Right forelimb (tissue), 1 donor: ENCODE measurements at places on chromosomes 3 and 15.

GRCh38 chr3:131151-131888, 65.2 kb upstream of the CHL1 start:
- no peak for DNase-seq

DNA sequence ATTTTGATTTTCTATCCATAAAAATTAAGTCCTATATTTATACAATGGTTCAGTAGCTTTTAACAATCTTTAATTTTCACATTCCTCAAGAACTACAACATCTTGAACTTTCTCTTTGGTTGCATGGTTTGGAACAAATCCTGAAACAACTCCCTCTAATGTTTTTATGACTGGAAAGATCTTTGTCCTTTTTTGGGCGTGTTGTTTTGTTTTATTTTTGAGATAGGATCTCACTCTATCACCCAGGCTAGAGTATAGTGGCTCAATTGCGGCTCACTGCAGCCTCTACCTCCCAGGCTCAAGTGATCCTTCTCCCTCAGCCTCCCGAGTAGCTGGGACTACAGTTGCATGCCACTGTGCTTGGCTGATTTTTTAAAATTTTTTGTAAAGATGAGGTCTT, 4.0 kb downstream of the STX19 start:
- DNase-seq, result no peak

DNA sequence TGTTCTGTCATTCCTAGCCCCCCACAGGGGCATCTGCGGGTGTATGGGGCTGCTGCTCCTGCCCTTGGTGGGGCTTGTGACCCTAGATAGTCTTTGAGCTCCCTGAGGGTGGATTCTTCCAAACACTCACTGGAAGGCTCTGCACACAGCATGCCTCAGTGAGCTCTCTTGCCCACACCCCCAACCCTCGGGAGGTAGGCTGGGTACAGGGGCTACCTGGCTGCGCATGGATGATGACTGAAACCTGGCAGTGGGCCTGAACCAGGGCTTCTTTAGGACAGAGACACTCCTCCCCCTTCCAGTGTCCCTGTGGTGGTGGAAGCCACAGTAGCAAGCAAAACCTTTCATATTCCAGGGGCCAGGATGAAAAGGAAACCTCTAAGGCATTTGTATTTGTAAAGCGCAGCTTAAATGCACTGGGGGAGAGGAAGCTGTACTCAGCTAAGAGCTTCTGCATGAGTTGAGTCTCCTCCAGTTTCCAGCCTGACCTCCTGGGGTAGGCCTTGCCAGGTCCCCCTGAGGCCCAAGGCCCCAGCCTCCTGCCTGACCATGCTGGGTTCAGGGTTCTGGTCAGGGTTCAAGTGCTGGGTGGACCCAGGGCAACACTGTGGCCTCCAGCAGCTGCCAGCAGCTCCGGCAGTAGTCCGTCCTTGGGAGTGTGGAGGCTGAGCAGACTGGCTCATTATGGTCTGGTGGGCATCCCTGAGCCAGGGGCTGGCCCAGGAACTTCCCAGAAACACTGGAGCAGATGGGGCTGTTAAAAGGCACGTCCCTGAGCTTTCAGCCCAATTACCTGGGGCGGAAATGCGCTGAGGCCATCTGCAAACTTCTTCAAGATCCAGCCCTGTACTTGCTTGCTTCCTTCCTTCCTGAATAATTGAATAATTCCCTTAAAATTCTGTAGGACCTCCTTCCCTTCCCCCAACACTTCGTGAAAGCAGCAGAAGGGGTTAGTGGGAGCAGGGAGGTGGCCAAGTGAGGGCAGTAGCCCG, 89.7 kb downstream of the HMG20A start:
- no peak for DNase-seq

DNA sequence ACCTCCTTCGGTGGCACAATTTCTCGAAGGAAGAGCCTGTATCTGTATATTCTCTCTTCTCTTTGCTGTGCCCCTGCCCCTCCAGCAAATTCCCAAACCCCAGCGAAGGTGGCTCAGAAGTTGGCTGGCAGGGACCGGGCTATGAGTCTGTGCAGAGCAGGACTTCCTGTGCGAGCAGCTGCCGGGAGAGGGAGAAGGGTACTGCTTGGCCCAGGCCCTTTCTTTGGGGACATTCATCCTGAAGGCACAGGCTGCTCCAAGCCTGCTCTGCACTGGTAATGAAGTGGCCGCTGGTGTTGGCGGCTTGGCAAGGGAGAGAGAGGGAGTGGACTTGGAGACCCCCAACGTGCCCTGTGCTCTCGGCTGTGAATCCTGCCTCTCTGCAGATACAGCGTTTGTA, 1.5 kb downstream of the SLC6A11 start:
- no peak for DNase-seq

DNA sequence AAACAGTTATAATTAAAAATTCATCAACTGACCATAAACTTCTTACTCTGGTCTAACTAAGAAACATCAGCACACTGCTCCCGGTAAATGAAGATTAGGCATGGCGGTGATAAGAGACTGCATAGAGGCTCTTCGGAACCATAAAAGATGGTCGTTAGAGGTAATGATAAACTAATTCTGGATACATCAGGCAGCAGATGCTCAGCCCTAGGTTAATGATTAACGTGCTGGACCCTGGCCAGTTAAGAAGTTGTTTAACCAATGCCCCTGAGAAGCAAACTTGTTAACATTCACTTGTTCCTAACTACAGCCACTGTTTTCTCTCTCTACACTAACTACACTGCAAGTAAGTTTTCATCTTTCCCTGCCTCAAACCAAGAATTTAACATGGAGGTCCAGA, 111.5 kb downstream of the PDZRN3 start:
- no peak for DNase-seq

- no peak for DNase-seq
Observed at GRCh38 chr3:79233431-79234060, 534.3 kb downstream of the ROBO1 start.

GRCh38 chr3:150699068-150699639, 4.6 kb downstream of the ERICH6 start:
- no peak for DNase-seq

GRCh38 chr15:66149871-66150270, 103.7 kb downstream of the MEGF11 start:
- DNase-seq, result no peak

DNA sequence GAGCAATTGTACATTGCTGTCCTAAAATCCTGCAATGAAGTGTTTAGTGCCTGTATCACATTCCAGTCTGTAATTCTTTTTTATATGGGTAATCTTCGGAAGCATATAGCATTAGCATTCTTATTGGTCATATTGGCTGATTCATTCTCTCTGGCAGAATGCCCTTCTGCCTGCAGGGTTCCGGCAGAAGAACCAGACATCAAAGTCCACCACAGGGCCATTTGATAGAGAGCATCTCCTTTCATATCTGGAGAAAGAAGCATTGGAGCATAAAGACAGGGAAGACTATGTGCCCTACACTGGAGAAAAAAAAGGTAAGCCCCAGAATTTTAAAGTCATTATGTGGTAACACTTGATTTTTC, 39.6 kb downstream of the TMOD3 start:
- no peak for DNase-seq

GRCh38 chr15:75204340-75205063, 2.8 kb downstream of the C15orf39 start:
- DNase-seq, result peak; percentile 89

GRCh38 chr3:147900851-147901250, 491.7 kb downstream of the ZIC1 start:
- DNase-seq, result no peak

- no peak for DNase-seq
Observed at GRCh38 chr15:63349156-63349555, 32.5 kb downstream of the CA12 start.

GRCh38 chr3:15812183-15812582, 14.4 kb upstream of the ANKRD28 start:
- DNase-seq, result no peak

GRCh38 chr3:14410503-14411165, 8.2 kb downstream of the SLC6A6 start:
- no peak for DNase-seq

DNA sequence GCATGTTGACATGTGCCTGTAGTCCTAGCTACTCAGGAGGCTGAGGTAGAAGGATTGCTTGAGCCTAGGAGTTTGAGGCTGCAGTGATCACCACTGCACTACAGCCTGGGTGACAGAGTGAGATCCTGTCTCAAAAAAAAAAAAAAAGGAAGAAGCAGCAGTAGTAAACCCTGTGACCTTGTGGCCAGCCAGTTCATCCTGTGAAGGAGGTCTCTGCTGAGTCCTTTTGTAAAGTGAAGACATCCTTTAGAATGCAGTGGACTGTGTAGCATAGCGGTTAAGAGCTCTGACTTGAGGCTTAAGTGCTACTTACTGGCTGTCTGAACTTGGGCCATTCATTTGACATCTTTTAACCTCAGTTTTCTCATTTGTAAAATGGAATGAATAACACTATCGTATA, 8.3 kb downstream of the EXOSC7 start:
- no peak for DNase-seq

DNA sequence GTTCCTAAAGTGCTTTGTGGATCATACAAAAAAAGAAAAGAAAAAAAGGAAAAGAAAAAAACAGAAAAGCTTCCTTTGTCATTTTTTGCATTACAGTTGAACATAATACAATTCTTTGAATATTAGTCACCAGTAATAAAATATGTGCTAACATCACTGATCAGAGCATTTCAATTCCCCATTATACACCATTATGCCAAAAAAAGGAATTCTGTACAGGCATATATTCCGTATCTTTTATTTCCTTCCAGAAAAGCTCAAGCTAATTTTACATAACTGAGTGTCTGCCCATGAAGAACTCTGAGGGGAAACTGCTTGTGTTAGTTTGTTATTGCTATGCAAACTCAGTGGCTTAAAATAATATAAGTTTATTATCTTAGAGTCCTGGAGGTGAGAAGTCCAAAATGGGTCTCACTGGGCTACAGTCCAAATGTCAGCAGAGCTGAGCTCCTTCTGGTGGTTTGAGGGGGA, 377.9 kb downstream of the GAP43 start:
- DNase-seq, result no peak

- no peak for DNase-seq
Observed at GRCh38 chr3:43872901-43873300, 182.2 kb downstream of the ABHD5 start.

DNA sequence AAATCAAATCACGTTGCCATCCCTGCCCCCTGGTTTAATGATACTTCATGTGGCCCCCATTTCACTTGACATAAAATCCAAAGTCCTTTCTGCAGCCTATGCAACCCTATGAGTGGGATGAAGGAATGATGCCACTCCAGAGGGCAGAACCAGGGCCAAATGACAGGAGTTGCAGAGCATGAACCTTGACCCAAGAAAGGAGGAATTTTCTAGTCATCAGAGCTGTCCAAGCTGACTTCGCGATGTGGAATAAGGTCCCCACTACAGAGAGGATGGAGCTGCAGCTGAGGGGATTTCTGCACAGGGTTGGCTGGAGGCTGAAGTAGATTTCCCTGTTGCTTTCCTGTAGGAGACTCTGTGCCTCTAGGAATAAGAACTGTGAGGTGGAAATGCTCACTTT, 15.8 kb upstream of the EPHB3 start:
- no peak for DNase-seq

- DNase-seq, result no peak
Observed at GRCh38 chr3:144677103-144677502, 705.5 kb downstream of the DIPK2A start.

GRCh38 chr3:184315543-184315867, 1.1 kb downstream of the EIF4G1 start:
- DNase-seq, result no peak

DNA sequence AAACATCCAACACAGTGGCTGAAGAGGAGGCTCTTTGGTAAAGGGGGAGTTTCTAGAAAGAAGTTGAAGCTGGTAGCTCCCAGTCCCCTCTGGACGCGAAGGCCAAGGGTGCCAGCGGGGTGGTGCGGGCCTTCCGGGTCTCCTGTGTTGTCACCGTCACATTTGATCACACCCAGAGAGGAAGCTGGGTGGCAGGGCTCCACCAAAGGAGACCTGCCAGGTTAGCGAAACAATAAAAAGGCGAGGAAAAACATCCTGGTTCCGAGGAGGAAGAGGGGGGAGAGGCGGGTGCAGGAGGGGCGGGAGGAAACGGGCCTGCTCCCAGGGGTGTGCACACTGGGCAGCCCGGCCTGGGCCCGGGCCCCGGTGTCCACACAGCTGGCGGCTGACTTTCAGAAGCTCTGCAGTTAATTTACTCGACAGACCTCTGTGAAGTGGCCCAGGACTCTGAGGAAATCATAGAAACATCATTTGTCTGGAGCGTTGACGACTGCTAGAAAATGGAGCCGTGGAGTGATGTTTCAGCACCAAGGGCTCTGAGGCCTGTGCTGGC, 12.1 kb downstream of the HEG1 start:
- no peak for DNase-seq
